SK-N-SH (cell line): ENCODE measurements at places on chromosomes 7 and 10. TPM values are rescaled to one million over a fixed set of nuclear protein-coding genes. Genes with fewer than 3 reads are reported as not detected.

DNA sequence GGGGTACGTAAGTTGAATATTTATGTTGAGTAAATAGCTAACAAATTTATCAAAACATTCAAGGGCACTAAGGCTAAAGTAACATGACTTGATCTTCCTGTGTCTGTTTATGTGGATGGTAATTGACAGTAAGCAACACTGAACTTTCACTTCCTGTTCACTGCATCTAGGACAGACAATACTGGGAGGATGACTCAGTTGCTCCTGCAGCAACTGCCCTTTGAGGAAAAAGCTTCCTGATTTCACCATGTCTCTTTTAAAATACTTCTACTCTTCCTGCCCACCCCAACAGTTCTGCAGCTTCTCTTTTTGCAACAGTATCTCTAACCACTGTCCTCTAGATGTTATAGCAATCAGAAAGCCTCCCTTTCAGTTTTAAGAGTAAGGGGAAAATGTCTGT, 76.6 kb upstream of the HGF start:
- H3K27ac ChIP-seq: no peak overlapping the region
- H3K4me3 ChIP-seq: no peak overlapping the region
- H3K4me1 ChIP-seq: peaks cover 9% of the 10 kb centered on the region; the same call in 1 of the 2 replicates
- no peak for DNase-seq
- H3K36me3 ChIP-seq: no peaks in the 10 kb centered on the region

The NXPH1 gene
- not detected in 2 replicates for polyA plus RNA-seq

The ANXA11 gene
- polyA plus RNA-seq: 50.9 and 53.6 TPM in 2 replicates

- no peak overlapping the region for H3K4me3 ChIP-seq
- H3K36me3 ChIP-seq: no peaks in the 10 kb centered on the region
Observed at GRCh38 chr7:115435178-115435577, 513.3 kb downstream of the MDFIC start.

DNA sequence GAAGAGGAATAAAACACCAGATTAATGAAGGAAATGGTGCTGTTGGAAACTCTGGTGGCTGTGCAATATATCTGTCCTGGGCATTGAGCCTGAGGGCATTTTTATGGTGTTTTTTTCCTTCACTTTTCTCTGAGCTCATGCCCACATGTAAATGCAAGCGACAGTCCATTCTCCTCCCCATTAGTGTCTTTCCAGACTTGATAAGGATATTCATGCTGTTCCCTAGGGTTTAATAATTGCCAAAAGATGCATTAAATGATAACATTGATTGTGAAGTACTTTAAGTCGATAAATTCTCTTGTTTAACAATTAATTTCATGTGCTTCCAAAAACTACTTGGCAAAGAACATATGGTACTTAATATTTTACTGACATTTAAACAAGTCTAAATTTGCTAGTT, 384.7 kb downstream of the MDFIC start:
- H3K4me1 ChIP-seq: no peaks in the 10 kb centered on the region
- H3K4me3 ChIP-seq: no peak overlapping the region
- peaks cover 6% of the 10 kb centered on the region; the same call in 1 of the 2 replicates for H3K27me3 ChIP-seq
- no peaks in the 10 kb centered on the region for H3K36me3 ChIP-seq
